ENCODE measurements at places on chromosomes 1 and 21.

DNA sequence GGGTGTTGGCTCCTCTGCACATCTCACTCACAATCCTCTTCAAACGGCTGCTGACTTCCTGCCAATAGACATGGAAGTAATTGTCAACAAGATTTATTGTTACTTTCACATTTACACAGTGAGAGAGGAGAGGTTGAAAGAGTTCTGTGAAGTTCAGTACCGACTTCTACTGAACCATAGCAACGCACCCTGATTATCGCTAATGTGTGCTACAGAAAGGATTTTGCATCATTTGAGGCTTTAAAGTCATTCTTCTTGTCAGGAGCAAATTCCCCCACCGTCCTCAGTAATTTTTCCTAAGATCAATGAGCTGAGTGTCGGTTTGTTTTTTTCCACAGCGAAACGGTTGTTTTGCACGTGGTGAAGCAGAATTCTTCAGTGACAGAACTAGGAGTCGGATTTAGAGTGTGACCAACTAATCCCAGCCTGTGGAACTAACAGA, 361.0 kb downstream of the ADGRL2 start:
- peak; percentile 43 for DNase-seq

DNA sequence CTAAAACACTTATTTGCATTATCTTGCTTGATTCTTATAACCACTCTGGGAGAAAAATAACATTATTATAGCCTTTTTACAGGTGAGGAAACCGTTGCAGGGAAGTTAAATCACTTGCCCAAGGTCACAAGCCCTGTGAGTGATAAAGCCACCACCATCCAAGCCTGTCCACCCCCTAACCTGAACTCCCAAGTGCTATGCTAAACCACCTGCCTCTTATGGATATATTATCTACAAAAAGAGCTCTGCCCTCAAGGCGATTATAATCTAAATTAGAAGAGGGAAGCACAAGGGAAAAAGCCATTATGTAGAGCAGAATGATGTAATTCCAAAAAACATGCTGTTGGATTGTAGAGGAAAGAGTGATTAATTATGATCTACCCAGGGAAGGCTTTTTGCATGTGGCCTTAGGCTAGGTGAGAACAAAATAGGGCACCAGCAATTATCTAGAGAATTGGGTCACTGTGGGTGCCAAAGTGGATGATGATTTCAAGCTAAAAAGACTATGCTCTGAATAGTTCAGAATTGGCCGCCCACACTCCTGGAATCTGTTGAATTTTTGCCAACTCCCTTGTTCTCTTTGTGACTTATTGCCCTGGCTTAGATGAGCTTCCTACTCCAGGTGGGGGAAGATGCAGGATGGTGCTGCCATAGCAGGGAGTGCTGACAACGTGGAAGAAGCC, 205.3 kb downstream of the FGGY start:
- DNase-seq: peak; percentile 77

GRCh38 chr21:34092262-34092921, 19.0 kb downstream of the MRPS6 start:
- DNase-seq: peak; percentile 20

DNA sequence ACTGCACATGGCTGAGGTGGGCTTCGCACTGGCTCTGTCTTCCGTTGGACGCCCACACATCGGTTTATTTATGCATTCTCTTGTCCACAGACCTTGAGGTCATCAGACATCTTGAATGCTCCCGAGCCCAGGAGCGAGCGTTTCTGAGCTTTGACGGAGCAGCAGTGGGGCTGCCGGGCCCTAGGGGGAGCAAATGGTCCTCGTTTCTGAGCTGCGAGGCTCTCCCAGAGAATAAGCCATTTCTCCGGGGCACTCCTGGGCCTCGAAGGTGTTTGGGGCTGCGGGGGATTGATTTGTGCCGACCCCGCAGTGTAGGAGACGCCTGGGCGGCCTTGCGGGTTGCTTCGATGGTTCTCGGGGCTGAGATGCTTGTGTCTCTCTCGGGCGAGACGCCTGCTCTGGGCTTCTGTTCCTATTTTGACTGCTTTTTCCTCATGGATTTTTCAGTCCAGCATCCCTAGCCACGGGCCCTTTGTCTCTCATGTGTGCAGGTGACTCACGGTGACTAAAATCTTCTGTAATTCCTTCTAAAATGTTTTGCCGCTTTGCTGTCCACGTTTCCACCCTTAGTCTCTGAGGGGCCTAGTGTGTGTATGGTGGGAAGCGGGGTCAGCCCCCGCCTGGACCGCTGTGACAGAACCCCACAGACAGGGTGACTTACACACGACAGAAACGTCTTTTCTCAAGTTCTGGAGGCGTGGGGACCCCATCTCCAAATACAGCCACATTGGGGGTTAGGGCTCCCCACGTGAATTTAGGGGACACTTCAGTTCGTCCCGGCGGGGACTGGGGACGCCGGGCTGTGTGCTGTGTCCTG, 62.1 kb downstream of the FAAP20 start:
- peak; percentile 82 for DNase-seq

DNA sequence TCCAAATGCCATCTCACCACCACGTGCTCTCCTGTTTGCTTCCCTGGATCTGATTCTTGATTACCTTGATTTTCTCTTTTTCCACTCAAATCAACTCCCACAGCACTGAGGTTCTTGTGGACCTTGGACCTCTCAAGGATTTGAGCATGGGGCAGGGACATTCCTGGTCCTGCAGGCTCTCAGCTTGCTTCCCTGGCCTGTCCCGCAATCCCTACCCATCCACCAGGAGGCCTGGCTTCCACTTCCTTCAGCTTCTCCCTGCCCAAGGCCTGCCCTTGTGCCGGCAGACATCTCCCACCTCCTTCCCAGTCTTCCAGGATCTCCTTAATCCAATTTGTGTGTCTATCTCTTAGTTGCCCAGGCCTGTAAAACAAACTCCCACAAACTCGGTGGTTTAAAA, 21.6 kb downstream of the PLA2G2A start:
- no peak for DNase-seq

- no peak for DNase-seq
Measured at GRCh38 chr1:32184650-32185049, 5.2 kb downstream of the TXLNA start.
